ENCODE measurements at places on chromosomes 12 and 14. TPM values are rescaled to one million over a fixed set of nuclear protein-coding genes. Genes with fewer than 3 reads are reported as not detected.
A peak's percentile ranks its signal among the peaks of the same experiment; 100 is the strongest.

The GCH1 gene
- total RNA-seq: 2.7 TPM

- no peak overlapping the region for H3K27ac ChIP-seq
- H3K27me3 ChIP-seq: peaks cover 3% of the 10 kb centered on the region
- peak; percentile 7 for DNase-seq
- no peaks in the 10 kb centered on the region for H3K36me3 ChIP-seq
Measured at GRCh38 chr12:131530422-131530821, 180.5 kb upstream of the SFSWAP start.

GRCh38 chr14:104020471-104020870 lies 65.0 kb upstream of the ASPG start:
- H3K27me3 ChIP-seq: peaks cover 2% of the 10 kb centered on the region
- no peaks in the 10 kb centered on the region for H3K4me1 ChIP-seq
- H3K27ac ChIP-seq: no peak overlapping the region
- no peak overlapping the region for H3K4me3 ChIP-seq
- no peaks in the 10 kb centered on the region for H3K36me3 ChIP-seq

DNA sequence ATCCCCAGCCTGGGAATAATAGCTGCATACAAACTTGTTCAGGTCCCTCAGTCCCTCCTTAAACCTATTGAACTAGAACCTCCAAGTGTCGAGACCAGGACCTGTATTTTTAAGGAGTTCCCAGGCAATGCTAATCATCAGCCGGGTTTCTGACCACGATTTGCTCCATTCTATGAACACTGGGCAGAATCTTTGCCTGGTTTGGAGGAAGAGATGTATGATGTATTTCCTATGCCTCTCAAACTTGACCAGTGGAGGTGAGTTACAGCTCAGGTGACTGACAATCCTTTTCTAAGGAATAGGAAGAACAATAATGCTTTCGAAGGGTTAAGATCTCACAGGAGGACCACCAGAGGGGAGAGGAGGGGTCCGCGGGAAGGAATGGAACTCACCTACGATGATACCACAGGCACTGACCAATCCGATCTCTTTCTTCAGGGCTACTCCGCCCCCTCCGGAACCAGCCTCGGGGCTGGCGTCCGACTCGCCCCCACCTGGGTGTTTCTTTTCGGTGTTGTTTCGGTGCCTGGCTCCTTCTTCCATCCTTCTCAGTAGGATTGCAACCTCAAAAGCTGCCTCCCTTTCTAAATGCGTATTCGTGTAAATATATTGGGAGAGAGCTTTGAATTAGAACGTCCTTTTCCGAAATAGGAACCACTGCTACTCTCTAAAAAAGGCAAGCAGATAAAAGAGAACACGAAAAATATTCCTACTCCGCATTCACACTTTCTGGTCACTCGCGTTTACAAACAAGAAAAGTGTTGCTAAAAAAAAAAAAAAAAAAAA lies 895 bp downstream of the SLC7A8 start:
- peaks cover 10% of the 10 kb centered on the region for H3K4me1 ChIP-seq
- peak overlapping the region; percentile 47 for H3K4me3 ChIP-seq
- peaks cover 22% of the 10 kb centered on the region for H3K27me3 ChIP-seq
- DNase-seq: peak; percentile 27

- no peaks in the 10 kb centered on the region for H3K4me1 ChIP-seq
- no peak overlapping the region for H3K4me3 ChIP-seq
- DNase-seq: no peak
- H3K27ac ChIP-seq: no peak overlapping the region
Measured at GRCh38 chr12:125194163-125194773, 129.0 kb downstream of the AACS start.

Data from muscle of leg (tissue), 16 donors.